Thyroid gland (tissue), 4 donors: ENCODE measurements at places on chromosomes 2 and 18. TPM values are rescaled to one million over a fixed set of nuclear protein-coding genes. Genes with fewer than 3 reads are reported as not detected.

- DNase-seq = no peak
Measured at GRCh38 chr18:74942319-74942910, 266.5 kb downstream of the PTGR3 start.

DNA sequence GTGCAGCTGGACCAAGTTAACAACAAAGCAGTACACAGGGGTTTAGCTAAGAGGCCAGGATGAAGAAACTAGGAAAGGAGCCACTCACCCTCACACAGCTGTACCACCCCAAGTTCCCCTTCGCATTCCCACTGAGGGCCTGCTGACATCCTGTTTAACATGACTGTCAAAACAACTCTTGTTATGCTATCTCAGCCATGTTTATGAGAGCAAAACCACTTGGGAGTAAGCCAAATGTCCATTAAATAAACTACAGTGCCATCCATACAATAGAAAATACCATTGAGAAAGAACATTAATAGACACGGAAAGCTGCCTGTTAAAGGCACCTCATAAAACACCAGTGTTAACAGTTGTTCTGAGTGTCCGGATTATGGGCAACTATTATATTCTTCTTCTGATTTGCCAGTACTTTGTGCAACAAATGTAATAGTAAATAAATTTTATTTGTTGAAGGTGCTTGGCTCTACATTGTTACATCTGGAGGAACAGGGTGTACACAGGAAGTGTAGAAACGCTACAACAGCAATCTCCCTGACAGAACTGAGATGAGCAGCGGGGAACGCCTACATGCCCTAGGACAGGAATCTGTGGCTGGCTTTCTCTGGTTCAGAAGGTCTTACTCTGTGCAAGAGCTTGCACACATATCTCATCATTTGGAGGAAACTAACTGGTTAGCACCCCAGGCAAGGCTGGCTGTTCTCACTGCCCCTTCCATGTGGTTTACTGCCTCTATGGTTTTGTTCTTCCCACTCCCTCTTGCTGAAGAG, 85.6 kb downstream of the EHD3 start:
- no peak for DNase-seq

DNA sequence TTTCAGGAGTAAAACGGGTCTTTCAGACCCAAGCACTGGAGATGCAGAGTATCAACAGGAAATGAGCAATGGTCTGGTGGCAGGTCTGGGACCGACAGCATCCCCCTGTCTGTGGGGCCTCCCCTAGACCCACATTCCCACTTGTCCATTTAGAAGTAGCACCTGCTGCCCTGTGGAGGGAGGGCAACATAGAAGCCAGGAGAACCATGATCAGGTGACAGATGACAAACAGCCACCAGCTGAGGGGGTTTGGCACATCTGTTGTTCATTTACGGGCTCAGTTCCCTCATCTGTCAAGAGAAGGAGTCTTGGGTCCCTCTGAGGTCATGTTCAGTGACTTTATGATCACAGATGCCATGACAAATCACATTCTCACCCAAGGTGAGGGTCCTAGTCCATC, 77.9 kb upstream of the SLC66A3 start:
- DNase-seq = no peak

DNA sequence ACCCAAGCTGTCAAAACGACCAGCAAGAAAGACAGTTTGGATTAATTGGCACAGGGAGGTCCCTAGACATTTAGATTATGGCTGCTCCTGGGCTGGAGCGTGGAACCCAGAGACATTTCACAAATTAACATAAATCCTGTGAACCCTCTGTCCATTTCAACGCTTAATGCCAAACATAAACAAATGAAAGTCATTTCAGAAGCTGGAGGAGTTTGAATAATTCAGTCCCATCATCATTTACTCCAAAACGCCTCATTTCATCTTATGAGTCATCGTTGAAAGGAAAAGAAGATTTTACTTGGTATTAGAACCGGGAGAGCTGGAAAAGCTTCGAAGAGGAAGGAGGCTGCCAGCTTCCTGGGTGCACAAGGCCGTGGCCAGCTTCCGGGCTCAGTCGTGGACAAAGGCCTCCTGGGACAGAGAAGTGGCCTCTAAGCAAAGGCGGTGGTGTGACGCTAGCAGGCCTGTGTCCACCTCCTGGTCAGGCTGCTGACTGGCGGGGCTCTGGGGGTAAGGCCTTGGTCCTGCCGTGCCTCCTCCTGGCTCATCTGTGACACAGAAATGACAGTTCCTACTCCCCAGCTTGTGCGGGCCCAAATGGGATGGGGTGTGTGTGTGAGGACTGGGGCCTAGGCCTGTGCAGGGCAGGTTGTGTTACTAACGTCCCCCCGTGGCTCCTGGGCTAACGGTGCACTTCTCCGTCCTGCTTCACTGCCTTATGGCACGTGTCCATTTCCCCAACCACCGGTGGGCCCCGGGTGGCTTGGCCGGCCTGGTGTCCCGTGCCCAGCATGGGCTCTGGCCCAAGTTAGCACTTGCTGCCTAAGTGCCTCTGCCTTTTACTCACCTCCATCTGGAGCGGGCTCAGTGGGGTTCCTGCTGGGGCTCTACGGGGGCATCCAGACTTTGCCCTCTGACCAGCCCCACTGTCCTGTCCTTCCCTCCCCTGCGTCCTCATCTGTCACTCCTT, 71.6 kb downstream of the RRM2 start:
- DNase-seq = peak; percentile 90

GRCh38 chr2:188297978-188298377, 6.3 kb downstream of the GULP1 start:
- no peak for DNase-seq

- no peak for DNase-seq
Measured at GRCh38 chr2:189287982-189288521, 108.5 kb upstream of the COL5A2 start.

GRCh38 chr18:64115881-64116280, 33.0 kb downstream of the LINC00305 start:
- no peak for DNase-seq

- peak; percentile 80 for DNase-seq
Measured at GRCh38 chr2:59353306-59353921, 1112.3 kb upstream of the FANCL start.

DNA sequence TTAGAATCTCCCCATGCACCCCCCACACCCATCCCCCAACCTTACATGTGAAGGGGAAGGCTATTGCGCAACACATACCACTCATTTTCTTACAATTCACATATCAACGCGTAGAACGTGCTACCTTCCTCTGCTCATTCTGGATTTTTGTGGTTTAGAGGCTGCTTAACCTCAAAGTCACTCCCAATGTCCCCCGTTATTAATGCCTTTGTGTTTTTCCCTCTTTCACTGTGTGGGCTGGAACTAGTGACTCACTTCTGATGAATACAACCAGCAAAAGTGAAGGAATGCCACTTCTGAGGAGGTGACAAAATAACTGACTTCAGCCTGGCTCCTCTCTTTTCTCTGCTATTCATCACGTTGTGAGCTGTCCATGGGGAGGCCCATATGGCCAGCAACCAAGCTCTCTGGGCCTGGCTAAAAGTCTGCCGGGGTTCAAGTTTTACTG, 342.5 kb upstream of the NXPH2 start:
- no peak for DNase-seq

DNA sequence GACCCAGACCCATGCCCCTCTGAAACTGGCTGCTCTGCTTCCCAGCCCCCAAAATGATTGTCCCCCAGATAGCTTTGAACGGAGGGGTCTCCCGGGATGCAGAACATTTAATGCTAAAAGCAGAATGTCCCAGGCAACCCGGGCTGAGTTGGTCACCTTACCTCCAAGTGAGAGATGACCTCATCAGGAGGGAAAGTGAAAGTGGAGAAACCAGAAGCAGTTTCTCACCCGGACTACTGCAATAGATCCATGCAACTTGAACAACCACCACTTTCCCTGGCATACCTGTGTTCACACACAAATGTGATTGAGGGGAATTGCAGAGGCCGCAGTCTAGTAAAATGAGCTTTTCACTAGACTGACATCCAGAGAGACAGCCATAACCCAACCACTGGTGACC, 75.3 kb upstream of the NPAS2 start:
- DNase-seq = no peak

GRCh38 chr18:28063271-28063761, 113.6 kb downstream of the CDH2 start:
- DNase-seq = no peak

DNA sequence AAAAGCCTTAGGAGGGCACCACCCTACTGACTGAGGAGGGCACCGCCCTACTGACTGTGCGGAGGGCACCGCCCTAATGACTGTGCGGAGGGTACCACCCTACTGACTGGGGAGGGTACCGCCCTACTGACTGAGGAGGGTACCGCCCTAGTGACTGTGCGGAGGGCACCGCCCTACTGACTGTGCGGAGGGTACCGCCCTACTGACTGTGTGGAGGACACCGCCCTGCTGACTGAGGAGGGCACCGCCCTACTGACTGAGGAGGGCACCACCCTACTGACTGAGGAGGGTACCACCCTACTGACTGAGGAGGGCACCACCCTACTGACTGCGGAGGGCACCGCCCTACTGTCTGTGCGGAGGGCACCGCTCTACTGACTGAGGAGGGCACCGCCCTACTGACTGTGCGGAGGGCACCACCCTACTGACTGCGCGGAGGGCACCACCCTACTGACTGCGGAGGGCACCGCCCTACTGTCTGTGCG, 150.2 kb upstream of the NFATC1 start:
- DNase-seq = no peak

- DNase-seq = no peak
Measured at GRCh38 chr2:72765997-72766609, 59.7 kb downstream of the EXOC6B start.

DNA sequence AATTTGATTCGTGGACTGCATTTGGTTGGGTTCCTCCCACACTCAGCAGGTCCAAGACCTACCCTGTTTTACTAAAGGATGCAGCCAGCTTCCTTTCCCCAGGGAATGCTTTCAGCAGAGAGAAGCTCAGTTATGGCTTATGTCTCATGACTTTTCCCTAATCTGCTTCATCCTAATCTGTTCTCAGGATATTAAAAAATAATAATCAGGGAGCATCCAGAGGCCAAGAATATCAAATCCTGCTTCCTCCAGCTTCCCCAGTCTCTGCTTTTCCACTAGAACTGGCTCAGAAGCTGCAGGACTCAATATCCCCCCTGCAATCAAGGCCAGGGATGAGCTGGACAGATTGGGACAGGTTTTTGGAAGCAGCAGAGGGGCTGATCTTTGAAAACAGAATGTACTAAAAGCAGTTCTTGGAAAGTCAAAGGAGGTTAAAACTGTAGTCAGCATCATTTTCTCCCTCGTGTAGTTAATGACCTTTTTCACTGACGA, 326.9 kb upstream of the TNP1 start:
- peak; percentile 8 for DNase-seq

- no peak for DNase-seq
Measured at GRCh38 chr2:127032621-127033020, 74.3 kb downstream of the BIN1 start.

GRCh38 chr2:76678383-76679024, 843.7 kb downstream of the LRRTM4 start:
- DNase-seq = no peak

- DNase-seq = no peak
Measured at GRCh38 chr2:31354837-31355236, 59.7 kb downstream of the XDH start.

- DNase-seq = no peak
Measured at GRCh38 chr2:238488347-238488826, 61.7 kb downstream of the ASB1 start.

- no peak for DNase-seq
Measured at GRCh38 chr2:20992201-20992711, 51.6 kb downstream of the APOB start.

DNA sequence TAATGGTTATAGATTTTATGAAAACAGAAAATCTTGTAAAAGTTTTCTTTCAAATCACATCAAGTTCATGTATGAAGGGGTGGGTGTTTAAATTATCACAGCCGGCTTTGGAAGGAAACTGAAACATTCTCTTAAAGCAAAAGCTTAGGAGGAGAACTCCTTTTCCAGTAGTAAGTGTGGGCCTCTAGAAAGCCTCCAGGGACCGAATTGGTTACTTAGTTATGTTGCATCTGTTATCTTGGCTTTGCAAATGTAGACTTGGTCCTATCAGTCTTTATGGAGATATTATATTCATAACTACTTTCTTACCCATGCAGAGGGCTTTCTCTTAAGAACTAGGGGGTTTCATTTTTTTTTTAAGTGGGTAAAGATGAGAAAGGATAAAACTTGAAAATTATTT, 7.4 kb downstream of the NAB1 start:
- no peak for DNase-seq

GRCh38 chr2:185388226-185388625, 350.4 kb upstream of the FSIP2 start:
- DNase-seq = no peak

DNA sequence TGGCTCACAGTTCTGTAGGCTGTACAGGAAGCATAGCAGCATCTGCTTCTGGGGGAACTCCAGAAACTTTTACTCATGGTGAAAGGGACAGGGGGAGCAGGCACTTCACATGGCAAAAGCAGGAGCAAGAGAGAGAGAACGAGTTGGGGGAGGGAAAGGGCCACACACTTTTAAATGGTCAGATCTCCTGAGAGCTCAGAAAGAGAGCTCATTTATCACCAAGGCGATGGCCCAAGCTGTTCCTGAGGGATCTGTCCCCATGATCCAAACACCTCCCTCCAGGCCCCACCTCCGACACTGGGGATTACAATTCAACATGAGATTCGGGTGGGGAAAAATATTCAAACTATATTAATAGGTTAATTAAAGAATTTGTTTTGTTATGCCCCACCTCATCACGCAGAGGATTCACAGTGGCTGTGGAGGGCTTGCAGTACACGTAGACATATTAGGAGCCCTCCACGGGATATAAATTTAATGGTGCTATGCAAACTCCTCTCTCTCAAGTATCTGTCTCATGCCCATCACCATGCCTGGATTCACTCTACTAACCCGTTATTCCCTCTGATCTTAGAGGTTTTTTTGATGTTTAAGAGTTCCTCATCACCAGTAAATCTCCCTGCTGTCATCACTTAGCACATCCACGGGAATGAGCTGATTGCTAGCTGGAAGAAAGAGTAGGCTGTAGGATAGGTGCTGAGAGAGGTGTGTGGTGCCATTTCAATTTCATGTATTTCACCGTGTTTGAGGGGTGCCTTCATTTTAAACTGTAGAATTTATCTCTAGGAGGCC, 84.5 kb upstream of the ARHGAP28 start:
- DNase-seq = no peak

- DNase-seq = no peak
Measured at GRCh38 chr2:112691881-112692281, 28.9 kb upstream of the NT5DC4 start.

Gene CXCR1
- total RNA-seq = 0.29 TPM

Gene KCNIP3
- total RNA-seq = 66.5 TPM

Gene SLC9A4
- not detected for total RNA-seq

Gene SH3BP4
- total RNA-seq = 36.9 TPM

Gene LRP2
- total RNA-seq = 154 TPM

Gene PAX8
- 2,156 TPM for total RNA-seq
